ENCODE measurements at places on chromosomes 1 and 21.
A peak's percentile ranks its signal among the peaks of the same experiment; 100 is the strongest.

DNA sequence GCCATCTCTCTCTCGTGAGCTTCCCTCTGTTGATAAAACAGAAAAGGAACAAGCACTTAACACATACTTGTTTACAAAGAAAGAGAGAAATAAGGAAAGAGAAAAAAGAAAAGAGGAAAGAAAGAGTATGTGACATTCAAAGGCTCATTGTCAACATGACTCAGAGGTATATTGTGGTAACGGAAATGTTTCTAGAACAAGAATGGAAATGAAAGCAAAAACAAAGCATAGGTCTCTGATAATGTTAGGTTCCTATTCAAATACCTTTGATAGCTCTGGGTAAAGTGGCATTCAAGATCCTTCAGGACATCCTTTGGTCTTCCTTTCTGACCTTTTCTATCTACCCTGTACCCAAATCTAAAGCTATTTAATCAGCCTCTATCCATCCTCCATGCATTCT lies 67.4 kb upstream of the DMRTA2 start:
- DNase-seq: no peak

DNA sequence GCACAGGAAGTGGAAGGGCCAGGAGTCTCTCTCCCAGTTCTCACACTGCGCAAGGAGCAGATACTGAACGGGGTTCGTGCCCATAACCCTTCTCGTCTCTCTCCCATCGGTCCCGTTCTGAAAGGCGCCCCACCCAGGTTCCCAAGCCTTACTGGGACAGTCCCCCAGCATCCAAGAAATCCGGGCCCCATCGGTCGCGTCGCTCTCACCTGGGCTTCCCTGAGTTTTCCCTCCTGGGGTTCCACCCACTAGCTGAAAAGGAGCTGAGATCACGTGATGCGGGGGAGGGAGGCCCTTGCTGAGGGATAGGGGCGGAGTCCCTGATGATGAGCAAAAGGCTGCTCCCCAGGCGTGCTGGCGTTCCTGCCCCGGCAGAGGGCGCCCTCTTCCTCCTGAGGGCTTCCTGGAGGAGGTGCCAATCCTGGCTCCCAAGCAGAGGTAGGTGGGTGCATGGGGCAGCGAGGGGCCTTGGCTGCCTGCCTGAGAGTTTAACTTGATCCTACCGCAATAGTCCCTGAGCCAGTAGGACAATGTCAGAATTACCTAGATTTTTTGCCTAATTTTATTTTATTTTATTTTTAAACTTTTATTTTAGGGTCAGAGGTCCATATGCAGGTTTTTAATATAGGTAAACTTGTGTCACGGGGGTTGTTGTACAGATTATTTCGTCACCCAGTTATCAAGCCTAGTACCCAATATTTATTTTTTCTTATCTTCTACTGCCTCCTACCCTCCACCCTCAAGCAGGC lies at the start of gene SPOCD1:
SPOCD1 (minus strand) TSS at position 271 of the 749 bp plus-strand sequence. CDS start 689 bp downstream, outside the sequence.
- DNase-seq: peak; percentile 96

GRCh38 chr1:85360730-85361493 lies 84.5 kb upstream of the BCL10 start:
- peak; percentile 37 for DNase-seq

DNA sequence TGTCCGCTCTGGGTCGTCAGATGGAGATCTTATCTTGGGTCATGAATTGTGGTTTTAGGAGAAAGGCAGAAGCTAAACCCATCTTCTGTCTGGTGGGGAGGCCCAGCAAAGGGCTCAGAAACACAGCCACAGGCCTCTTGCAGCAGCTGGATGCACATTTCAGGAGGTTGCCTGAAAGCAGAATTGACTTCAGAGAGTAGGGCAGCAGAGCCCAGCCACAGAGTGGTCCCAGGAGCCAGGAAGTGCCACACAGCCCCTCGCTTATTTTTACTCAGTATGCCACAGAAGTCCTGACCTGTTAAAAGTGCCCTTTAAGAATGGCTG lies 8.3 kb upstream of the RIPK4 start:
- DNase-seq: no peak

- DNase-seq: no peak
Observed at GRCh38 chr1:80349218-80349617, 1342.7 kb upstream of the ADGRL4 start.

DNA sequence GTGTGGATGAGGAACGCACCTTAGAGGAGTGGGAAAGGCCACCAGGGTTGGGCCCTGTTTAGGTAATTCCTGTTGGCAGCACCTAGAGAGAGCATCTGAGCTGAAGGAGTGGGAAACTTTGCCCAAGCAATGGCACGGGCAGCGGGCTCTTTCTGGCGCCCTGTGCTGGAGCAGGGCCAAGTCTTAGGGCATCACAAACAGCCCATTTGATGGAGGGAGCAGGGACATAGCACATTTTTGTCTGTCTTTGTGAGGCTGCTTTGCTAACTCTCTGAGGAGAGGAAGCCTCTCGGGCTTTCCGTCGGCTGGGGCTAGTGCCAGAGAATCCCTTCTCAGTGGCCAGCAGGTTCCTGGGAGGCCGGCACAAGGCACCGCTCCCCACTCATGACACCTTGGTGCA lies 22.5 kb upstream of the CNTN2 start:
- DNase-seq: no peak

DNA sequence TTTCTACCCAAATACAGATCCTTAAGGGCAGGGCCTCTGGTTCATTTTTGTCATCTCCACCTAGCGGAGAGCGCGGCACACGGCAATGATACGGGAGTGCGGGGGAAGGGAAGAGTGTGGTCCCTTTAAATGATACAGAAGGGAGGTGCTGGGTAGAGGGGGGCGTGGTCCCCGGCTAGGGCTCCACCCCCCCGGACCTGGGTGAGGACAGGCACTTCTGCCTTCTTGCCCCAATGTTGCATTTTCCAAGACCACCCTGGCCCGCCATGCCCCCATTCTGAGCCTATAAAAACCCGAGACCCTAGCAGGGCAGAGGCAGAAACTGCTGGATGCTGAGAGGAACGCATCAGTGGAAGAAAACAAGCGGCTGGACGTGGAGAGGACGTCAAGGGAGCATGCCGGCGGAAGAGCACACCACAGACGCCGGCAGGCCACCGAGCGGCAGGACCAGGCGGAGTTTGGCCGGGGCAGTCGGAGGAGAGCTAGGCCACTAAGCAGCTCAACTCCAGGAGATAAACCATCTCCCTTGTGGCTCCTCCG lies 30.0 kb downstream of the LRRC3 start:
- DNase-seq: no peak

- DNase-seq: no peak
Observed at GRCh38 chr1:226069811-226070489, 7.4 kb downstream of the H3-3A start.

DNA sequence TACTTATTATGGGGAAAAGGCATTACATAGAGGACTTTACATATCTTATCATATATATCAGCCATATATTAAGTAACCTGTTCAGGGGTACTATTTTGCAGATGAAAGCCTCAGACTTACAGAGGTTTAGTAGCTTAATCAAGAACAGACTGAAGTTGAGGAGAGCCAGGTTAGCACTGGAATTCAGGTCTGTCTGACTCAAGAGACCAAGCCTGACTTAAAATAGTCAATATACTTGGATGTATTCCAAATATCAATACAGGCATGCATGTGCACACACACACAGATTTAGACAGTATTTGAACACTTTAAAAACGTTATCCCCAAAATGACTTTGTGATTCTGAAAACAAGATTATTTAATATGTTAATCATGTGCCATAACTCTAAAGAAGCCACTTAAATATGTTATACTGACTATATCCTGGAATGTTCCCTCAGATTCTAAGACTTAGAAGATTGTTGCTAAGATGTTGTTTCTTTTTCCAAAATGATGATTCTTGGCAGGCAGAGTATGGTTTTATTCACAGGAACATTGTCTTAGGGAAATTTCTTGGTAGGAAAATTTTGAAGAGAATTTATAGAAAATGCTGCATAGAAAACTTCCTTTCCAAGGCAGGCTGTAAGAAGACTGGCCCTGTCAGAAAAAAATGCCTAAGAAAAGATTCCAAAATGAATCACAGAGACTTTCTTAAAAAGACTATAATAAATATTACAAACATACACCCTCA lies 61.6 kb downstream of the ADAMTS1 start:
- DNase-seq: no peak

- no peak for DNase-seq
Observed at GRCh38 chr1:228226956-228227791, 19.3 kb downstream of the OBSCN start.

- DNase-seq: no peak
Observed at GRCh38 chr1:237832858-237833257, 57.9 kb downstream of the ZP4 start.

- no peak for DNase-seq
Observed at GRCh38 chr1:85321237-85321964, 45.0 kb upstream of the BCL10 start.

GRCh38 chr1:74771913-74772515 lies 39.1 kb downstream of the TYW3 start:
- DNase-seq: peak; percentile 43

GRCh38 chr1:21307663-21308305 lies 17.5 kb upstream of the ECE1 start:
- no peak for DNase-seq

- no peak for DNase-seq
Observed at GRCh38 chr1:190226006-190226405, 251.7 kb downstream of the BRINP3 start.

- DNase-seq: peak; percentile 79
Observed at GRCh38 chr1:98323906-98324358, 337.6 kb upstream of the SNX7 start.

GRCh38 chr1:24566236-24566867 lies 10.5 kb downstream of the NCMAP start:
- DNase-seq: no peak

GRCh38 chr1:184300446-184300845 lies 86.4 kb upstream of the C1orf21 start:
- DNase-seq: no peak

DNA sequence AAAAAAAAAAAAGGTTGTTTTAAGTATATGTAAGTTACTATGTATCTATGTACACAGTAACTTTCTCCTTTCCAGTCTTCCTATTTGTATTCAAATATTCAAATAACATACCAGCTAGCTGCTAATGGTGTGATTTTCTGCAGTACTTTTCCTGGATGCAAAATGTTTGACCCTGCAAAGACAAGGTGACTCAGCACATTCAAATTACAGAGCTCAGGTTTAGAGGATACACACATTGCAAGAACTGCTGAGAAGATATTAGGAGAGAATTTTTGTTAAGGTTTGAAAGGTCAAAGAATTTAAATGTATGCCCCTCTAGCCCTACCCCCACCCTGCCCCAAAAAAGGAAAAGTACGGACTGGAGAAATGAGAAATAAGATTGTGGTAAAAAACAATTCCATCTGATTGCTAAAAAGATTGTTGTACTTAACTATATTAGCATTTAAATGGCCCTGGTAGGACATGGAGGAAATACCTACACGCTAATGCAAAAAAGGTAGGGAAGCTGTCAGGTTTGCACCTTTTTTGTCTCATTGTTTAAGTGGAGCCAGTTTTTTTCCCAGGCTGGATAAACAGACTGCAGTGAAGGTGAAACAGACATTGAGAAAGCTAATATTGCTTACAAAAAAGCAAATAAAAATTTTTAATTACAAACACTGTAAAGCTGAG lies 45.6 kb downstream of the ZNF281 start:
- no peak for DNase-seq

- peak; percentile 23 for DNase-seq
Observed at GRCh38 chr1:196355206-196355786, 252.9 kb downstream of the KCNT2 start.

- no peak for DNase-seq
Observed at GRCh38 chr1:88463401-88463985, 220.6 kb upstream of the PKN2 start.

DNA sequence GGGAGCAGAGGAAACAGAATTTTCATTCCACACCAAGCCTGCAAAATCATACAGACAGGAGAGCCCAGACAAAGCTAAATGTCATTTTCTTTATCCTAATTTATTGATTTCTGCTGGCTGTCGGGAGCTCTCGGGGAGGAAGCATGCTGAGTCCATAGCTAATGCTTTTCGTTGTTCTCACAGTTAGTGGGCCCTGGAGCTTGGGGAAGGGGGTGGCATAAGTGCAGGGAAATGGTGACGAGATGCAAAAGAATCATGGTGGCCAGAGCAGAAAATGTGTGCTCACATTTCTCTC lies 202.4 kb downstream of the TOMM20 start:
- no peak for DNase-seq

GRCh38 chr1:77026135-77026534 lies 158.9 kb downstream of the ST6GALNAC5 start:
- DNase-seq: no peak

DNA sequence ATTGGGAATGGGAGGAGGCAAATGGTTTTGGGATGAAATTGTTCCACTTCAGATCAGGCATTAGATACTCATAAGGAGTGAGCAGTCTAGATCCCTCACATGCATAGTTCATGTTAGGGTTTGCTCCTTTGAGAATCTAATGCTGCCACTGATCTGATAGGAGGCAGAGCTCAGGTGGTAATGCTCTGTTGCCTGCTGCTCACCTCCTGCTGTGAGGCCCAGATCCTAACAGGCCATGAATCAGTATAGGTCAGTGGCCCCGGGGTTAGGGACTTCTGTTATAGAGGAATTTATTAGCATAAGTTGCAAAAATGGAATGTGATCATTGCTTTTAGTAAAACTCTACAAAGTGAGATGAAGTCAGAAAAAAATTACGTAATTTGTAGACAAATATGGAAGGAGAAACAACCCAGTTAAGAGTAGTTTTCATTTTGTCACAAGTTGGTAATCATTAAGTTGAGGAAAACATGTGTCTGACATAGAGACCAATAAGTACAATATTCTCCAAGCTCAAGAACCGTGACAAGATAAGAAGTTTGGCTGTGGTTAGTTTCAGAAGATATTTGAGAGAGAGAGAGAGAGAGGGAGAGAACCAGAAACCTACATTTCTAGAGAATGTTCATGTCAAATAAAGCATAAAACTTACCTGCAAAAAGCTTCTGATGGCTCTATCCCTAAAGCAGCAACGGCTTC lies 689.7 kb upstream of the PRMT6 start:
- DNase-seq: no peak

GRCh38 chr1:94009304-94009703 lies 100.1 kb upstream of the GCLM start:
- no peak for DNase-seq

- no peak for DNase-seq
Observed at GRCh38 chr1:36101546-36101945, 12.9 kb downstream of the ADPRS start.

DNA sequence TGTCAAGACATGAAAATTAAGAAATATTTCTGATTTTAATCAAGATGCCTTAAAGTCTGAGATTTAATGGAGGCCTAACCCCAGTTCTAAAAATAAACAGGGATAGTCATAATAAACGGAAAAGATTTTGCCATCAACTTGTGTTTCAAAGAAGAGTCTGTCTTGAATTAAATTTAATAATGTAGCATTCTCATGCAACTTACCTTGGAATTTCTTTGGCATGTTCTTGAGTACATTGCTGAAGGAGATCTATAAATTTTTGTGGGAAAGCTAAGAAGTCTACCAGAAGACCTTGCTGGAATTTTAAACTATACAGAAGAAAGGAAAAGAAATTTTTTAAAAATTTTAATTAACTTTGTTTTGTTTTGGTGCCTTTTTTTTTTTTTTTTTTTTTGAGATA lies 10.6 kb downstream of the SASS6 start:
- DNase-seq: peak; percentile 40

DNA sequence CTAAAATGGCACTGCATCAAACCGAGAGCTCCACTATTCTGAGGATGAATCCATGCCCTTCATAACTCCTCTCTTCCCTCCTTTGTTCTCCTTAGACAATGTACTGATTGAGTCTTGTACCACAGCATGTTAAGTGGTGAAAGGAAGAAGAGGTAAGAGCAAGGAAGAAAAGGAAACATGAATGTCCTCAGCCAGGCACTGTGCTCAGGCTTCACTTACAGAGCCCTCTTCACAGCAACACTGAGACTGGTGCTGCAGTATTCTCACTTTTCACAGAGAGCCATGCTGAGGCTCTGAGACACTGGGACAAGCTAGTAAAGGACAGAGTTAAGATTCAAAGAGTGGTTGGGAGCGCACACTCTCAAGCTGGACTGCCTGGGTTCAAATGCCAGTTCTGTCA lies 143.5 kb downstream of the AKT3 start:
- no peak for DNase-seq
